CD4-positive, alpha-beta T cell treated with Interleukin-12 subunit alpha and Interleukin-12 subunit beta, for 1 hour (primary cell): ENCODE measurements at places on chromosomes 1 and 21.

- DNase-seq: no peak
Measured at GRCh38 chr21:45283035-45283610, 4.6 kb downstream of the POFUT2 start.

DNA sequence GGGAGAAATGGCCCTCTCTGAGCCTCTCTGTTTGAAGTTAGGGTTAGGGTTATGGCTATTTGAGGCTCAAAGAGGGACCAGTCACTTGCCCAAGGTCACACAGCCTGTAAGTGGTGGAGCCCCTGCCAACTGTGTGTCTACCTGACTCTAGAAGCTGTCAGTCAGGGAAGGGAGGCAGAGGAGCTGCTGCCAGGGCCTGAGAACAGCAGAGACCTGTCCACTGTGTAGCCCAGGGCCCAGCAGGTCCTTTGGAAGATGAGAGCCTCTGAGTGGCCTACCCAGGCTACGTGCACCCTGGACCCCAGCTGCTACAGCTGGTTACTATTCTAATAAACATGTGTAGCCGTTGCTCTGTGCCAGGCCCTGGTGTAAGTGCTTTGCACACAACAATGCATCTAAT, 15.1 kb upstream of the EDN2 start:
- no peak for DNase-seq

DNA sequence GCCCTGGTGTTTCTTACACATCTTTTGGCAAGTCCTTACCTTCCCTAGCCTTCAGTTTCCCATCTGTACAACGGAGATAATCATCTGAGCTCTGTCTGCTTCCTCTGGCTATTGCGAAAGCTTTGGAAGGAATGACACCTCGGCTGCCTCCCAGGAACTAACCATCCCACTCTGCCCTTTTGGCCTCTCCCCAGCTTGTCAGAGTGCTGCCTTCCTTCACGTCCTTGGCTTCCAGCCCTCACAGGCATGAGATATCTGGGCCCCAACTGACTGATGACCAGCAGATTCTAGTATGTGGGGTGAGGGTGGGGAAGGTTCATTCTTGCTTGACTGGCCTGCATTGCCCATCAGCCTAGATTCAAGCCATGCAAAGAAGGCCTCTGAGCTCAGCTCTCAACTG, 253.1 kb upstream of the FGGY start:
- no peak for DNase-seq

GRCh38 chr1:43058545-43059360, 100.1 kb upstream of the SLC2A1 start:
- no peak for DNase-seq

- no peak for DNase-seq
Measured at GRCh38 chr1:117683571-117684285, 77.9 kb downstream of the TENT5C start.

GRCh38 chr1:2174348-2175054, 20.1 kb downstream of the FAAP20 start:
- DNase-seq: peak; percentile 46

DNA sequence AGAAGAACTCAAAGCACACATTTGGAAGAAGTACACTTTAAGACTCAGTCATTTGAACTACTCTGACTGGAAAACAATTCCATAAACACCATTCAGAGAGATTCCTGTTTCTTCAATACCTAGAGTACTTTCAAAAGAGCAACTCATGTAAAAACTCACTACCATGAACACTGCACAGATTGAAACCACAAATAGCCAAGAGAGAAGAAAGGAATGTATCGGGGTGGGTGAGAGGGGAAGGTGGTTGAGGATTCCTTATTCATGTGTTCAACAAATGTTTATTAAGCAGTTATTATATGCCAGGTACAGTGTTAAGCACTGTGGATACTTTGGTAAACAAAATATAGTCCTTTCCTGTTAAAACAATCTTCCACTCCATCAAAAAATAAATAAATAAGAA, 64.7 kb downstream of the NRIP1 start:
- DNase-seq: no peak

DNA sequence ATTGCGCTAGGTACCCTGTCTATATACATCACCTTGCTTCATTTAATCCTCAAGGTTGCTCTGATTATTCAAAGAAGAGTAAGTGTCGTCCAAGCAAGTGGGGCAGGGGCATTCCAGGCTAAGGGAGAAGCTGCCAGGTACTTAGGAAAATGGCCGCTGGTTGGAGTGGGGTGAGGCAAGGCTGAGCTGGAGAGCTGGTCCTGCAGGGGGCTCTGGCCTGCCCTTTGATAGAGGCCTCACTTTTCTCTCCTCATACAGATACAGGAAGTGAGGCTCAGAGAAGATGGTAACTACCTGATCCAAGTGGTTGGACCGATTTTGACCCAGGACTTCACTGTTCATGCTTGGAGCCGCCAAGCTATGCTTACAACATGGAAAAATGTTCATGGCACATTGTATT, 86.9 kb upstream of the ZBTB40 start:
- no peak for DNase-seq

GRCh38 chr1:246482805-246483568, 24.1 kb downstream of the SMYD3 start:
- DNase-seq: no peak

DNA sequence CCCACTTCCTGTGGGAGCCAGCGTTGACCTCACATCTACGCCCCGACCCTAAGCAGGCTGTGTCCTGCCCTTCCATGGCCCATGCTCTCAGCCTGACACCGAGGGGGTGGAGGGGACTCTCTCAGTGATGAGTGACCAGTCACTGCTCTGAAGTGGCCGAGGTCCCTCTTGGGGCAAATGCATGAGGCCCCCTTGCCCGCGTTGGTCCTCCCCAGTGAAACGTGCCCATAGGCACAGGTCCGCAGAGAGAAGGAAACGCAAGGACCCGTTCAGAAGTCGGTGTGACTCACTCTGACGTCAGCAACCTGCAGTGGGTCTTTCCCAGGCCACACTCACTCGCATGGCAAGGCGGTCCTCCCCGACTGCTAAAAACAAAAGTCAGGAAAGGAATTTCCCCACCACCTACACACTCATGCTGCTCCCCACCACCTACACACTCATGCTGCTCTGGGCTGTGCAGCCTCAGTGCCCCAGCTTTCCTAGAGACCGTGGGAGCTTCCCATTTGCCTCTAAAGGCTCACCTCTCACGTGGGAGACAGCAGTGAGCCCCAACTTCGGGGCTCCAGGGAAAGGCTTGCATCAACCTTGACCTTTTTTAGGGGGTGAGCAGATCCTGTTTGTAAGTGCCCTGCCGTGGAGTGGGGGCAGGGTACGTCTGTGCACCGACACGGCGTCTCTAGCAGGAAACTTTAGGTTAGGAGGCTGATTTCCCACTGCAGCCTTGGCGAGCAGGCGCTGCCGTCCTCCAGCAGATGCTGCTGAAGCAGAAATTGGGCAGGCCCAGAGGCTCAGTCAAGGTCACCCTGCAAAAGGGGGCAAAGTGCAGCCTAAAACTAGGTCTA, 11.4 kb downstream of the UBASH3A start:
- peak; percentile 91 for DNase-seq

- peak; percentile 57 for DNase-seq
Measured at GRCh38 chr1:154546264-154547063, 12.0 kb downstream of the UBE2Q1 start.

DNA sequence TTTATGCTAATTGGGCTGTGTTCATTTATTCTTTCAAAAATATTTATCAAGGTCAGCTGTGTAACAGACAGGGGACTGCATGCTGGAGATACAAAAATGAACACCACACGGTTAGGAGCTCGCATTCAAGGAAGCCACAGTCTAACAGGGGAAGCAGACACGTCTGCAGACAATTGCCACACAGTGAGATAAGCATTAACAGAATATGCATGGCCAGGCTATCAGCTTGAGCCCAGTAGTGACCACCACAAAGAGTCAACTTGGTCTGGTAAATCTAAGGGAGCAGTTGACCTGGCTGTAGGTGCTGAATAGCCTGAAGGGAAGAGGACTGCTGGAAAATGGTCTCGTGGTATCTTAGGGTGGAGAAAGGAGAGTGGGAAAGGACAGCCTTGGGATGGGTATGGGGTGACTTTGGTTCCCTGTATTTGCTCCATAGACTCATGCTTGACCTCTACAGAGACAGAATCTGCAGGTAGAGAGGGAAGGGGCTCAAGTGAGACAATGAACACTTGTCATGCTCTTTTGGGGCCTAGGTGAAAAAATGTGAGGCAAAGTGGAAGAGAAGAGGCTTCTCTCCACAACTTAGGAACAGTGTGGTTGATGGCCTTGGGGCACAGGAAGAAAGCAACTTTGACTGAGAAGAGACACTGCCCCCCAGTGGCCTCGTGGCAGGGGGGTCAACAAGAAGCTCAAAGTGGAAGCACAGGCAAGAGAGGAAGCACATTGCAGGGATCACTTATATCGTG, 7.6 kb upstream of the NPL start:
- DNase-seq: peak; percentile 70

GRCh38 chr1:246658567-246658966, 65.6 kb upstream of the SCCPDH start:
- no peak for DNase-seq

DNA sequence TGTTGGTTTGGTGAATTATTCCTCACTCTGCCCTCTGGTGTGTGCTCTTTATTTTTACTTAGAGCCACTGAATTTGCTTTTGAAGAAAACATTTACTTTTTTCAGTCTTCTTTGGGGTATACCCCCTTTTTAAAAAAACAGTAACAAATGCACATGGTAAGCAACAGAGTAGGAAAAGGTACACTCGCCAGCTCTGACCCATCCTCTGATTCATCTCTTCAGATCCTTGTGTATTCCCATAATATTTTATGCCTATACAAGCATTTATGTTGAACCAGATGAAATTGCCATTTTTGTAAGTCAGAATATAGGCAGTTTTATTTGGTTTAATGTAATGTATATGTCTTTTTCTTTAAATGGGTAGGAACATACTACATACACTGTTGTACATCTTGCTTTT, 28.3 kb downstream of the TTC3 start:
- no peak for DNase-seq

GRCh38 chr1:236303675-236304074, 21.9 kb upstream of the ERO1B start:
- no peak for DNase-seq
